Activated naive CD4-positive, alpha-beta T cell (primary cell): ENCODE measurements at places on chromosomes 3 and 15.

- no peak for DNase-seq
These were observed 106.9 kb upstream of the TNFAIP8L3 start for GRCh38 chr15:51201581-51201980.

- DNase-seq, result no peak
These were observed 133.2 kb downstream of the PDE8A start for GRCh38 chr15:85114886-85115285.

GRCh38 chr3:120364821-120365220 is 15.7 kb upstream of the LRRC58 start:
- DNase-seq, result no peak

DNA sequence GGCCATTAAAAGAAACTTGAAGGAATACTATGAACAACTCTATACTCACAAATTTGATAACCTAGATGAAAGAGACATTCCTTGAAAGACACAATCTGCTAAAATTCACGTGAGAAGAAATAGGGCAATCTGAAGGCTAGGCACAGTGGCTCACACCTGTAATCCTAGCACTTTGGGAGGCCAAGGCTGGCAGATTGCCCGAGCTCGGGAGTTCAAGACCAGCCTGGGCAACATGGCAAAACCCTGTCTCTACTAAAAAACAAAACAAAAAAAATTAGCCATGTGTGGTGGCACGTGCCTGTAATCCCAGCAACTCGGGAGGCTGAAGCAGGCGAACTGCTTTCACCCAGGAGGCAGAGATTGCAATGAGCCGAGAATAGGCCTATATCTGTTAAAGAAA is 104.8 kb downstream of the HES1 start:
- no peak for DNase-seq

DNA sequence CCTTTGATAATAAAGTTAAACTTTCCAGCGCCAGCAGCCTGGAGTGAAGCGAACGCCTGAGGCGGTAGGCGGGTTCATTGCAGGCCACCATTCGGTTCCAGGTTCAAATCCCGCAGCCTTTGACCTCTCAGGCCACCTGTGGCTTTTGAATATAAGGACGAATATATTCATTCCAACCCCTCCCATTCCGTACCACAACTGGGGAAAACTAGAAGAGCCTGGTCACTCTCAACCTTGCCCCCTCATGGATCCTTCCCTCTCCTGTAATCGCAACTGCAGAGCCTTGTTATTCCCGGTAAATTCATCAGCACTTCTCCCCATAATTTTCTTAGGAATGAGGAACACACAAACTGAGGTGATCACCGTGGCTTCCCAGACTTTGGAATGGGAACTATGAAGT is 35.2 kb downstream of the ZIC4 start:
- DNase-seq, result no peak
